ENCODE measurements at places on chromosomes 13 and 19. TPM values are rescaled to one million over a fixed set of nuclear protein-coding genes. Genes with fewer than 3 reads are reported as not detected.

Gene HNRNPM
- 131 TPM for total RNA-seq

Gene CA11
- total RNA-seq, result 6.2 TPM

Gene SWSAP1
- 1.0 TPM for total RNA-seq

Gene C13orf42
- total RNA-seq, result not detected

Gene C19orf67
- not detected for total RNA-seq

Gene TECR
- 227 TPM for total RNA-seq

Gene KIR2DL3
- not detected for total RNA-seq

Gene ZNF224
- total RNA-seq, result 5.7 TPM

Gene OVOL3
- total RNA-seq, result not detected

Gene PRRG2
- 8.4 TPM for total RNA-seq

Gene DNAAF3
- 2.8 TPM for total RNA-seq

Data from esophagus squamous epithelium (tissue), 5 donors.